ENCODE measurements at places on chromosomes 12 and 14.

GRCh38 chr12:6871052-6871957 lies 1.8 kb downstream of the SPSB2 start:
- DNase-seq: no peak

GRCh38 chr12:95548539-95549391 lies 2.5 kb downstream of the USP44 start:
- peak; percentile 77 for DNase-seq

DNA sequence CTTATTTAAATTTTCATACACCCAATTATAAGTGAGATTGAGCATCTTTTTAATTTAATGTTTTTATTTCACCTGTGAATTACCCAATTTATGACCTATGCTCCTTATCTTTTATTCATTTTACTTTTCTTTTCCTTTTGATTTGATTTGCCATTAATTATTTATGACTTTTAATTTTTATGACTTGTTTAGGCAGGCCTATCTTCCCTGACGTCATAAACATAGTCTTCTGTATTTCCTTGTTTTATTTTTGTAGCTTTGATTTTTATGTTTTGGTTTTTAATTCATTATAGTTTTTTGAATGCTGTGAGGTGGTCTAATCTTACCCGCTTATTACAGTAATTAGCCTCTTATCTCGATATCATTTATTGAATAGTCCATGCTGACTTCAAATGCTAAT lies 467.1 kb upstream of the FAR2 start:
- no peak for DNase-seq

GRCh38 chr14:98959410-98959809 lies 312.6 kb downstream of the BCL11B start:
- no peak for DNase-seq

DNA sequence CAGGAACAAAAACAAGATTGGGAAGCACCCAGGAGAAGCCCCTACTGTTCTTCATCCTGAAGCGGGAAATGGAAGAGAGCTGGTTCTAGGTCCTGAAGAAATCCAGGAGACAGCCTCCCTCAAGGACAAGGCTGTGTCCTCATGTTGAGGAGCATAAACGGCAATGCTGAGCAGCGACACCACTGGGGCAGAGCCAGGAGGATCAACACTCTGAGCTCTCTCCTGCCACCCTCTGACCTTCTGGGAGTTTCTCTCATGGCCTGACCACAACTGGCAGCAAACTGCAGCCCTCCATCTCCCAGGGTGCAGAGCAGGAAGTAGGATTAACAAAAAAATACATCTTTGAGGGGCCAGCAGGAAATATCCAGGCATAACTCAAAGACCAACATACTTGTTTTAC lies 1292.2 kb upstream of the TMEM132C start:
- no peak for DNase-seq

- DNase-seq: no peak
Measured at GRCh38 chr14:23801766-23802165, 151.8 kb upstream of the DHRS4 start.

- no peak for DNase-seq
Measured at GRCh38 chr14:44804391-44804790, 157.4 kb downstream of the KLHL28 start.

- no peak for DNase-seq
Measured at GRCh38 chr12:90260136-90260535, 551.5 kb upstream of the ATP2B1 start.

DNA sequence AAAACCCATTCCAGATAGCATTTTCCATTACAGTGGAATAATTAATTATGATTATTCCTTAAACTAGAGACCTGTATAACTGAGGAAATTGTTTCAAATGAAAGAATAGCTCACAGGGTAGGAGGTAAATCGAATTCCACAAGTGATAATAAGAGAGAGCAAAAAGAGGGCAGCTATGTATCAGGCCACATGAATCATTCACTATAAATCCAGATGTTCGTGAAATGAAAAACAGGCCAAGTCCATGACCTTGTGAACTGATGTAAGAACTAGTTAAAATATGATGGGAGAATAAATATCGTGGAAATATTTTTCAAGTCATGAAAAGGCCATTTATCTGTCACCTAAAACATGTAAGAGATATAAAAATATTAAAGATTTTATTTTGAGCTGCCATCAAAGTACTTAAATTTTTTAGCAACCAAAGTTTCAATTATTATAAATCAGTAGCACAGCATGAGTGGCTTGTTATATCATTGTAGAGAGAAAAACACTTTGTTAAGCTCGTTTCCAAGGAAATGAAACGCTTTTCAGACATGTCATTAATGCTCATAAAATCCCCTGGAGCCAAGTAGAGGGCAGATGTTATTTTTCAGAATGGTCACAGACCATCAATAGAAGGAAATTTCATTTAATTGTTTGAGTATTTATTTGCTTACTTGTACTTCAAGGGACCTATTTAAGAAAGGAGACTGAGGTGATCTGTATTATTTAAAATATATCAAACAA lies 120.6 kb upstream of the CDKN3 start:
- DNase-seq: no peak

DNA sequence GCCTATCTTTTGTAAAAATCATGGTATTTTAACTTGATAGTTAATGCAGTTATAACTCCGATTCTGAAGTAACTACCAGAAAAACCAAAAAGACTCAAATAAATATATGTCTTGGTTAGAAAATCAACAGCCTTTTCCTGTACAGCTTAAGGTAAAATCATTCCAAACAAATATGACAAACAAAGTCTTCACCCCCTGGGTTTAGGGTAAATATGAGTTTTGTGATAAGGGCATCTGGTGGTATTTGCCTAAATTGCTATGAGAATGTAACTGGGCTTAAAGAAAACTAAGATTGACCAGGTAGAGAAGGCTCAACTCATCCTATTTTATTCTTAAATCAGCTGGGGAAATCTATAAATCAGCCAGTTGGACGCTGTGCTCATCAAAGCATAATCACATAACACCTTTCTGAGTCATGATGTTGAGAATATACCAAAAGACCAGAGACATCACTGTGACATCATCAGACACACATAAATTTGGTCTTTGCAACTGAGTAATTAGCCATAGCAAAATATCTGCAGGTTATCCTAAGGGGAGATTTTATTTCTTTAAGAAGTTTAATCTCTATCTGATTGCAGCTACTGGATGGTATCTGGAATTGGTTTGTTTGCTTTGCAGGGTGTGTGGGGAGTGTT lies 133.9 kb downstream of the STXBP6 start:
- no peak for DNase-seq

- DNase-seq: no peak
Measured at GRCh38 chr14:51334566-51334965, 94.5 kb downstream of the TMX1 start.

DNA sequence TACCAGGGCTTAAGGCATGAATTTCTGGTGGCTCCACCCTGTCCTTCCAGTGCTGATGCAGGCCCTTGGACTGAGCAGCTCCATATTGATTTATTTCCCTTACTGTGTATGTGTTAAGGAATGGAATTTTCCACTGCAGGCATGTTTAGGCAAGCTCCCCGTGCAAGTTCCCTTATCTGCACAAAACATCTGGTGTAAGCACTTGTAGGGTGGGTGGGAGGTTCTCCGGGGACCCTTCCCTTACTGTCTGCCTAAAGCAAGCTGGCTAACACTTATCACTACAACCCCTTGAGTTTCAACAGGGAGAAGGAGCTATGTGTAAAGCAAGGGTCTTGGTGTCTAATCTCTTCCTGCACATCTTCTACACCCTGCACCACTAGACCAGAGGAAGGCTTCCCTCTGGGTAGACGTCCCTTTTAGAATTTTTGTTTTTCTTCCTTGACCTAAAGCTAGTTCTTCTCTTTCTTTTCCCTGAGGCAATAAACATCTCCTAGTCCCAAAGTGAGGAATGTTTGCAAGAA lies 22.0 kb upstream of the DRAM1 start:
- no peak for DNase-seq

GRCh38 chr14:58133739-58134138 lies 18.3 kb downstream of the ARMH4 start:
- no peak for DNase-seq

- no peak for DNase-seq
Measured at GRCh38 chr14:29521526-29522137, 406.0 kb downstream of the PRKD1 start.

DNA sequence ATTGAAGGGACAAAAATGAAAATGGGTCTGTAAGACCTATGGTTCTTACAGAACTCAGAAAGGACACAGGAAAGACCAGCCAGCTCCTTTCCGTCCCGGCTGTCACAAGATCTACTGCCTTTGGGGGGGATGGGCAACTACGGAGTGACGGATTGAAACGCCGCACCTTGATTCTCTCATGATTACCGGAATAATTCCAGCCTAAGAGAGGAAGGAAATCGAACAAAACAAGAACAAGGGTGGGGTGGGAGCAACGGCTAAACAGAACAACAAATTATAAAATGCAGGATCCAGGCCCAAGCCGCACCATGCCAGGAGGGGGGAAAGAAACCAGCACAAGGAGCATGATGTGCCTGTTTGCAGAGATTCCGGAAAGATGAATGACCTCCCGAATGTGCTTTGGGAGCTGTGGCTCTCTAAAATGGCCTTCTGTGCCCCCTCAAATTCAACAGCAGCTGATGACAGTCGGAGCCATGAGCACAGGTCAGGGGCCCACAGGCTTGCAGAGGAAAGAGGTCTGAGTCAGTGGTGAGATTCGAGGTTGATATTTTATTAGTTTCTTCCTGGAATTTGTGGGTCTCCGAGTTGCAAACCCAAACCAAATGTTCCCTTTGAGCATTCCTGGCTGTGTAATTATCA lies 72.1 kb downstream of the SPRING1 start:
- no peak for DNase-seq

- DNase-seq: no peak
Measured at GRCh38 chr14:64952598-64953309, 10.2 kb upstream of the GPX2 start.

GRCh38 chr14:102785595-102785963 lies 8.3 kb downstream of the TRAF3 start:
- DNase-seq: no peak

DNA sequence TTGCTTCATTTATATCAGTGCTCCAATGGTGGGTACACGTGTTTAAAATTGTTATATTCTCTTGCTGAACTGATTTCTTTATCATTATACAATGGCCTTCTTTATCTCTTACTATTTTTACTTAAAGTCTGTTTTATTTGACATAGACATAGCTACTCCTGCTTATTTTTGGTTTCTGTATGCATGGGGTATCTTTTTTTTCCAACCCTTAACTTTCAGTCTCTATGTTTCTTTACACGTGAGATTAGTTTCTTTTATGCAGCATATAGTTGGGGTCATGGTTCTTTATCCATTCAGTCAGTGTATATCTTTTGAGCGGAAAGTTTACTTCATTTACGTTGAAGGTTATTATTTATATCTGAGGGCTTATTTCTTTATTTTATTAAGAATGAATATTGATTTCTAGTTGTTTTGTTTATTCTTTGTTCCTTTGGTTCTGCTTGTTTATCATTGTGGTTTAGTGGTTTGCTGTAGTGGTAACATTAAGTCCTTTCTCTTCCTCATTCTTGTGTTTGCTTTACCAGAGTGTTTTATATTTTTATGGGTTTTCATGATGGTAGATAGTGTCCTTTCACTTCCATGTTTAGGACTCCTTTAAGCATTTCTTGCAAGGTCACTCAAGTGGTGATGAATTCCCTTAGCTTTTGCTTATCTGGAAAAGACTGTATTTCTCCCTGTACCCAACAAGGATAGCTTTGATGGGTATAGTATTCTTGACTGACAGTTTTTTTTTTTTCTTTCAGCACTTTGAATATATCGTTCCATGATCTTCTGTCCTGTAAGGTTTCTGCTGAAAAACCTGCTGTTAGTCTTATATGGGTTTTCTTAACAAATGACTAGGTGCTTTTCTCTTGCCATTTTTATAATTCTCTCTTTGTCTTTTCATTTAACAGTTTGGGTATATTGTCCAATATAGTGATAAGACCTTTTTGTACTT lies 38.3 kb upstream of the FAR2 start:
- DNase-seq: no peak

DNA sequence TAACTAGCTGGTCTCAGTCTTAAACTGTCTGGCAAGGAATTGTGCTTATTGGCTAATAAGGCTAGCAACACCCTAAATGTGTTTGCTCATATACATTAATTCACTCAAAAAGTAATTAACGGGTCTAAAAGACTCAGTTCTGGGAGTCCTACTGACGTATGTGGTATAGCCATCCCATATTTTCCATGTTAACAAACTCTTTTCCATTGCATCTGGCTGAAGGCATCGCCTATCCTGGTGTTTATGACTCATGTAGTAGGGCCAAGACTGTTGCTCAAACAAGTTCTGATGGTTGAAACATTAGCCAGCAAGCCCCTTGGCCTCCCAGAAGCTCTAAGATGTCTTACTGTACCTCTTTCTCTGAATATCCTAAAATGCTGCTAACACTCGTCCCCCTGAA lies 98.5 kb downstream of the PHLDA1 start:
- no peak for DNase-seq

- no peak for DNase-seq
Measured at GRCh38 chr12:126346087-126346486, 1280.9 kb downstream of the AACS start.

DNA sequence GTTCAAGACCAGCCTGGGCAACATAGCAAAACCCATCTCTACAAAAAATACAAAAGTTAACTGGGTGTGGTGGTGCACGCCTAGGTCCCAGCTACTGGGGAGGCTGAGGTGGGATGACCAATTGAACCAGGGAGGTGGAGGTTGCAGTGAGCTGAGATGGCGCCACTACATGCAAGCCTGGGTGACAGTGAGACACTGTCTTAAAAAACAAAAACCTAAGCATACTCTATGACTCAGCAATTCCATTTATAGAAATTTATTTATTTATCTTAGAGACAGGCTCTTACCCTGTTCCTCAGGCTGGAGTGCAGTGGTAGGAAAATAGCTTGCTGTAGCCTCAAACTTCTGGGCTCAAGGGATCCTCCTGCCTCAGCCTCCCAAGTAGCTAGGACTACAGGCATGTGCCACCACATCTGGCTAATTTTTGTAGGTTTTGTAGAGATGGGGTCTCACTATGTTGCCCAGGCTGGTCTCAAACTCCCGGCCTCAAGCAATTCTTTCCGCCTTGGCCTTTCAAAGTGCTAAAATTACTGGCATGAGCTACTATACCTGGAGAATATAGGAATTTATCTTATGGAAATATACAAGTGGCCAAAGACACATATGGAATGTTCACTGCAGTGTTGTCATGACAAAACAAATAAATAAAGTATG lies 43.3 kb downstream of the NCKAP5L start:
- DNase-seq: no peak

- DNase-seq: no peak
Measured at GRCh38 chr14:40133463-40133862, 701.2 kb upstream of the FBXO33 start.

Data from coronary artery (tissue), 2 donors.